ENCODE measurements at places on chromosomes 11 and 22.

DNA sequence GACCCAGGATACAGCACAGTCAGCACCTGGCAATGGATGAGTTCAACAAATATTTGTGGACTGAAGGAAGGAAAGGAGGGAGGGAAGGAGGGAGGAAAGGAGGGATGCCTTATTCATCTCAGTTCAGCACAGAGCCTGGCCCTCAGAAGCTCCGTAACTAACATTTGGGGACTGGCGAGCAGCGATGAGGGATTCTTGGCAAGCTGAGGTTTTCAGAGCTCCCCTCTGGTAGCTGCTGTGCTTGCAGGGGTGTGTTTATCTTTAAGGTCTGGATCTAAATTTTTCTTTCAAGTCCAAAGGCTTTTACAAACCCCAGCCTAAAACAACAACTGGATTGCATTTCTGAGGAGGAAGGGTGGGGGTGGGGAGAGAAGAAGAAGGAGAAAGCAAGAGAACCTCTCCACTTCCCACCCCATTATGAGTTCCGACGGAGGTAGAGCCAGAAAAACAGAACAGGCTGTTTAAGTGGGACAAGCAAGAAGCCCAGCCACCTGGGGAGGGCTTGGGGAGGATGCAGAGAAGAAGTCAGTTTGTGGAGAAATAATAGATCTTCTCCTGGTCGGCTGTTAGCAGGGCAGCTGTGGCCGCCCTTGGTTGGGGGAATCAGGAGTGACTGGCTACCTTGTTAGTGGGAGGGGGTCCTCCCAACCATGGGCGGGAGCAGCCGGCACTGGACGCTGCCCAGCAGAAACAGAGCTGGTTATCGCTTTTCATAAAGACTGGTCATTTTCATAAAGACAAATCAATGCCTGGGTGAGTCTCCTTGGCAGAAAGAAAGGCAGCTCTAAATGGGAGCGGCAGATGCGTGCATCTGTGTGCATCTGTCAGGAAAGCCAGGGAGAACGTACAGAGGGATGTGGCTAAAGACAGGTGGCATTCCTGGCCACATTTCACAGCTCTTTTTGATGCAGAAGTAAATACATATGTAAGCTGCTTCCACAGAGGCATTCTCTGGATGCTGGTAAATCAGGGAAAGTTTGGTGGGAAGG, 78.0 kb downstream of the TSPAN18 start:
- DNase-seq = no peak

GRCh38 chr22:18059473-18059872, 18.3 kb upstream of the PEX26 start:
- no peak for DNase-seq

GRCh38 chr11:125890447-125891100, 3.1 kb downstream of the HYLS1 start:
- DNase-seq = no peak

DNA sequence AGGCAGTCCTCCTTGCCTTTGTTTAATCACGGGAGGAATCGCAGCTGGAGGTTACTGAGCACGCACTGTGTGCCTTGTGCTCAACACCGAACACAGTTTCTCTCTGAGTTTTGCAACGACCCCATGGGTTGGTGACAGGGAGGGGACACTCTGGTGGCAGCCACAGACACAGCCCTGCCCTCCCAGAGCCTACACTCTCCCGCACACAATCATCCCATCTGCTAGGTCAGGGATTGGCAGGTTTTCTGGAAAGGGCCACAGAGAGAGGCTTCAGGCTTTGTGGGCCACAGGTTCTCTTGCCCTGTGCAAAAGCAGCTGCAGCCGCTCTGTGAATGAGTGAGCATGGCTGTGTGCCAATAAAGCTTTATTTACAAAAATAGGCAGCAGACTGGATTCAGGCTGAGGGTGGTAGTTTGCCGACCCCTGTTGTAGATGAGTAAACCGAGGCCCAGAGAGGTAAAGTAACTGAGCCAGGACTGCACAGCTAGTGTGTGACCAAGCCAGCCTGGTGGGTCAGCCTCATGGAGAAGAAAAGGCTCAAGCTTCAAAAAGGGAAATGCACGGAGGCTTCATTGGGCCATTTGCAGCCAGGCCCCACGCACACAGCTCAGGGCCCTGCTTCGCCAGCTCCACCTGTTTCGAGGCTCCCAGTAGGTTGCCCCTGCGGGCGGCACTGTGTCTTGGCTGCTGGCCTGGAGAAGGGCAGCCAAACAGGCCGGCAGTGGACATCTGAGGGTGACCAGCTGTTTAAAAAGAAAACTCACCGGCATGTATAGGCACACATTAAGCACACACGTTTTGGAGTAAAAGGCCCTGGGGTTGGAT, 16.3 kb downstream of the LTO1 start:
- no peak for DNase-seq

DNA sequence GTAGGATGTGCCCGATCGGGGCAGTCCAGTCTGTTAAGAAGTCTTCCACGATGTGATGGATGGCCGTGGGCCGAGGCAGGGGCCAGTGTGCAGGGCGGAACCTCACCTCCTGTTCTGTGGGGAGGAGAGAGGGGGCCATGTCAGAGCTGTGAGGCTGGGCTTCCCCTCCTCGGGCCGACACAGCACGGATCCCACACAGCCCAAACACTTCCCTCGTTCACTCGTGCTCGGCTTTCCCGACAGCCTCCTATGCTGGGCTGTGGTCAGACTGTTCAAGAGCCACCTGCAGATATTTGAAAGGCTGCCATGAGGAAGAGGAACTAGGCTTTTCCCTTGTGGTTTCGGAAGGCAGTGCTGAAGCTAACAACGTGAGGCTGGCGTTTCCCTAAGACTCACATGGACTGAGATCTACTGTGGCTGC, 12.3 kb upstream of the TXN2 start:
- DNase-seq = peak; percentile 63

DNA sequence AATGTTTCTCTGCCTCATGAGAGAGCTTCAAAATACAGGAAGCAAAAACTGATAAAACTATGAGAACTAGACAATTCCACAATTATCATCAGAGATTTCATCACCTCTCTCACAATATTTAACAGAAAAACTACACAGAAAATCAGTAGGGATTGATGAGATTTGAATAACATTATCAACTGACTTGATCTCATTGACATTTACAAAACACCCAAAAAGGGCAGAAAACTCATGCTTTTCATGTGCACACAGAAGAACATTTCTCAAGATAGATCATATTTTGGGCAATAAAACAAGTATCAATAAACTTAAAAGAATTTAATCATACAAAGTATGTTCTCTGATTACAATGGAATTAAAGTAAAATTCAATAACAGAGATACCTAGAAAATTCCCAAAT, 35.6 kb downstream of the BTBD10 start:
- no peak for DNase-seq

Measured in GM19239 (cell line).